ENCODE measurements at places on chromosomes 2 and 18. TPM values are rescaled to one million over a fixed set of nuclear protein-coding genes. Genes with fewer than 3 reads are reported as not detected.

DNA sequence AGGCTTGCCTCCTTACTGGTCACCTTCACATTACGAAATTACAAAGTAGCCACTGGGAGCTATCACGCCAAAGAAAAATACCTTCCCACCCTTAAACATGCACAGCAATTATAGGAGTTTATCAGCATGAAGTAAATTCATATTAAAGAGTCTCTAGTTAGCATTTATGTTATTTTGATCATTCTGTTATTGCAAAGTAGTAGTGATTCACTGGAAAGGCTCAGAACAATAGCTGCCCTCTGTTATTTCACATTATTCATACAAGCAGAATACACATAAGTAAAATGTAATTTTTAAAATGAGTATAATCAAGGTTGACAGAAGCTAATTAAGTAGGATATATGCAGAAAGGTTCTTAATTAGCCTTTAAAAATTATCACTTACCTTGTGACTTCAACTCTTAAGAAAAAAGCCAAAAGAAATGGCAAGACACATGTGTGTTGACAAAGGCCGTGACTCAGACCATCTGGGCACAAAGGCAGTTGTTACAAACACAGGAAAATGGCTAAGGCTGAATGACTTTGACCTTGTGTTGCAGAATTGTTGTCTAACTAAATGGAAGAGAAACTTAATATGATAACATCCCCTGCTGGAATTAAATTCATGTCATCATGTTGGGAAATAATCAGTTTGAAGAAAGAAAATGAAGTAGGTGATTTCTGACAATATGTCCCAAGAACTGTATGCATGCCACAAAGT is 108.3 kb downstream of the ARL6IP6 start:
- DNase-seq = peak; percentile 34

- DNase-seq = peak; percentile 80
These were observed 18.2 kb upstream of the RESP18 start for GRCh38 chr2:219350710-219351221.

DNA sequence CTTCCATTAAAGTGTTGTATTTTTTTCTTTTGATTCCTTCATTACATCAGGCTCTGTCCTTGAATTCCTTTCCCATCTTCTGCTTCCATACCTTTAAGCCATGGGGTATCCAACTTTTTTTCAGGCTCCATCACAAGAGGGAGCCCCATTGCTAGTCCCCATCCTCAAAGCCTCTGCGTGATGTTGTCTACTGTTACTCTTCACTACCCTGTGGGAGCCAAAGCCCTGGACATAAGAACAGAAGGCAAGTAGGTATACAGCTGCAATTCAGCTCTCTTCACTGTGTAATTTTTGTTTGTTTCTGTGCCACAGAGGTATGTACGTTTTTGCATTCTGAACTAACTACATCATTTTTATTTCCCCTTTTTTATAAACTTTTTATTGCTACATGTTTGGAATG is 36.6 kb upstream of the CCNYL1 start:
- DNase-seq = no peak

DNA sequence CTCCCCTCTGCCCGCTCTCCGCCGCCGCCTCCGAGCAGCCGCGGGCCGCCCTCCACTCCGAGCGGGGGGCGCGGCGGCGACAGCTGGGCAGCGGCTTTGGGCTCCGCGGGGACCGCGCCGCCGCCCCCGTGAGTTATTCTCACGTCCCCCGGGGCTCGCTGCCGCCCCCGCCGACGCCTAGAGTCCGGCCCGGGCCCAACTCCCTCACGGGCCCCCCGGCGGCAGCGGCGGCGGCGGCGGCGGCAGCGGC is 645 bp downstream of the MIB1 start:
- no peak for DNase-seq

DNA sequence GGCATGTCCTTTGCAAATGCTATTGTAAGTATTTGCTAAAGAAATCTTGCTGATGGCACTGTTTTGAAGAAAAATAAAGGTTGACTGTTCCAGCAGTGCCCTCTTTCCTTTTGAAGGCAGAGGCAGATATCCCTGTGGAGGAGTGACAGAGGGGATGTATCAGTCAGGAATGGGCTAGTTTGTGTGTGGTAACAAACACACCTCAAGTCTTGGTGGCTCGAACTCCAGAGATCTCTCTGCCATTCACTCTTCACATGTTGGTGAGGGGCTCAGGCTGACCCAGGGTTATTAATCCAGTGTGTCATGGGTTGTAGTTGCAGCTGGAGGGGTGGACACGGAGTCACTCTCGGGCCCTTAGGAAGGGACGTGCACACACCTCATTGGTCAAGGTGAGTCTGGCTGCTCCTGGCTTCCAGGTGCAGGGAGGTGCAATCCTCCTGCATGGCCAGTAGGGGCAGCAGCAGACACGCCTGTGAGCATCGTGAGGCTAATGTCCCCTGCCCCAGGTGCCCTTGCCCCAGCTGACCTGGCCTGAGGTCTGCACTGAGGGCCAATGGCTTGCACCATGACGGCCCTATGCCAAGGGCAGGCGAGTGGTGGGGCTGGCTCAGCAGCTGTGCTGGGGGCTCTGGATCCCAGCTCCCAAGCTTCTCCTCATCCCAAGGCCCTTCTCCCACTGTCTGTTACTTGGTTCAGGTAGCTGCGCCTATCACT is 146.5 kb downstream of the ASB1 start:
- no peak for DNase-seq

DNA sequence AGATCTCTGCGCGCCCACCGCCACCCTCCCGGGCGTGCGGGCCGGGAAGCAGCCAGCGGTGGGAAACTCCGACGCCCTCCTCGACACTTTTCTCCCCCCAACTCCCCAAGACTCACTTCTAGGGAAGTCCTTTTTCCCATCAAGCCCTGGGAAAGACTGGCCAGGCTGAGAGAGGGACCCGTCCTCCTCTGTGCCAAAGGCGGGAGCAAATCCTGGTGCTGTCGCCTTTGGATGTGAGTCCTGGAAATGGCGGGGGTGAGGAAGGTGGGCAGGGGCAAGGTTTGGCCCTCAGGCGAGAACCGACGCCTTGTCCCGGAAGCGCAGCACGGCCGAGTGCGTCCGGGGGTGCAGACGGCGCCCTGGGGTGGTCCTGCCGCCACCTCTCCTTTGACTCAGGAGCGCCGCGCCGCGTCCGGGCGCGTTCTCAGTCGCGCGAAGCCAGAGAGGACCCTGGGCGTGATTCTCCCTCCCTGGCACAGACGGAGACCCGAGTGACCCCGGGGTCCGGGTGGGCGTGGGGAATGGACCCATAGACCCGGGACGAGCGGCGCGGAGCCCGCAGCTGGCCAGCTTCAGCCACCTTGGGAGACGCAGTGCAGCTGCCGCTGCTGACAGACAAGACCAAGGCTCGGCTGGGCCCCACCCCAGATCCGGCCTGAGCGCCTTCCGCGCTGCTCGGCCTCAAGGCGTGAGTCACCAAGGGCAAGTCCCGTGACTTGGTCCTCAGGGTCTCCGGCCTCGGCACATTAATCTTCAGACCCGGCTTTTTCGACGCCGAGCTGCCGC is 3.5 kb upstream of the LBX2 start:
- DNase-seq = peak; percentile 72

DNA sequence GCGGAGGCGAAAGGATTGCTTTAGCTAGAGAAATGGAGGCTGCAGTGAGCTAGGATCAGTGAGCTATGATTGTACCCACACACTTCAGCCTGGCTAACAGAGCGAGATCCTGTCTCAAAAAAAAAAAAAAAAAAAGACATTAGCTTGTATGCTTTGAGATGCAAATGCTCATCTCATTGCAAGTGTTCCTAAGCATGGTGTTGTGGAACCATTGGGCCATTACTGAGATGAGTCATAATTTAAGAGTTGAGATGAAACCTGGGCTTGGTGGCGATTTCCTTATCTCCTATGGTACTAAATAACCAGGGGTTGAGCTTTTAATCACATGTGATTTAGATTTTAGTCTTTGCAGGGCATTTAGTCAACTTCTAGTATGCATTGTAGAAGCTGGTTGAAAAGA is 2.2 kb downstream of the PLEKHA3 start:
- DNase-seq = no peak

- DNase-seq = no peak
These were observed 31.5 kb upstream of the KLHL14 start for GRCh38 chr18:32804134-32804888.

GRCh38 chr18:31102025-31102684 is at the start of gene DSC2:
DSC2 (minus strand) TSS chr18:31102421; CDS start chr18:31101971, 450 bp downstream.
- DNase-seq = no peak

GRCh38 chr18:79640875-79641274 is 38.7 kb upstream of the CTDP1 start:
- DNase-seq = no peak

DNA sequence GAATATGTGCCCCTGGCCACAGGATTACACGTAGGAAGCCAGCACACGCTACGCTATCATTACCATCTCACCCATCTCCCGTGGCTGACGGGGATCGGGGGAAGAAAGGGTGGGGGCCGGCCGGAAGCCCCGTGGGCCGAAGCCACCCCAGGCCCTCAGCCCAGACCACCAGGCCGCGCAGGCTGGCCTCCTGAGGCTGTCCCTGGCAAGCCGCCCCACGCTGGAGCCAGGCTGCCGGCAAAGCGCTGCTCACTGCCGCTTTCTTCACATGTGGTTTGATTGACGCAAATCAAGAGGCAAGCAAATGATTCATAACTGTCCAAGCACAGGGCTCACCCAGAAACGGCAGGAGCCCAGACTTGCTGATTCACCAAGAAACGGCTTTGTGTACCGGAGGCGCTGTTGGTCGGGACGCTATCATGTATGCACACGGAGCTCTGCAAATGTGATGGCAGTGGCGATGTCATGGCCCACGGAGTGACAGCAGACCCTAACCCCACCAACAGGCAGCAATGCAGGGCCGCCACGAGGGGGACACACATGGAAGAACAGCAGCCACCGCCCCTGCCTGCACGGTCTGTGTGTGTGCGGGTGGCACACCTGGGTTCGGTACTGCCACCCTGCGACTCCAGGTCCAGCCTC is 125.7 kb downstream of the HDAC4 start:
- peak; percentile 98 for DNase-seq

- DNase-seq = no peak
These were observed 15.5 kb downstream of the HDLBP start for GRCh38 chr2:241300000-241300399.

- DNase-seq = no peak
These were observed 13.9 kb downstream of the CROCC2 start for GRCh38 chr2:240919786-240920782.

- DNase-seq = no peak
These were observed 15.7 kb downstream of the CREG2 start for GRCh38 chr2:101371636-101372035.

DNA sequence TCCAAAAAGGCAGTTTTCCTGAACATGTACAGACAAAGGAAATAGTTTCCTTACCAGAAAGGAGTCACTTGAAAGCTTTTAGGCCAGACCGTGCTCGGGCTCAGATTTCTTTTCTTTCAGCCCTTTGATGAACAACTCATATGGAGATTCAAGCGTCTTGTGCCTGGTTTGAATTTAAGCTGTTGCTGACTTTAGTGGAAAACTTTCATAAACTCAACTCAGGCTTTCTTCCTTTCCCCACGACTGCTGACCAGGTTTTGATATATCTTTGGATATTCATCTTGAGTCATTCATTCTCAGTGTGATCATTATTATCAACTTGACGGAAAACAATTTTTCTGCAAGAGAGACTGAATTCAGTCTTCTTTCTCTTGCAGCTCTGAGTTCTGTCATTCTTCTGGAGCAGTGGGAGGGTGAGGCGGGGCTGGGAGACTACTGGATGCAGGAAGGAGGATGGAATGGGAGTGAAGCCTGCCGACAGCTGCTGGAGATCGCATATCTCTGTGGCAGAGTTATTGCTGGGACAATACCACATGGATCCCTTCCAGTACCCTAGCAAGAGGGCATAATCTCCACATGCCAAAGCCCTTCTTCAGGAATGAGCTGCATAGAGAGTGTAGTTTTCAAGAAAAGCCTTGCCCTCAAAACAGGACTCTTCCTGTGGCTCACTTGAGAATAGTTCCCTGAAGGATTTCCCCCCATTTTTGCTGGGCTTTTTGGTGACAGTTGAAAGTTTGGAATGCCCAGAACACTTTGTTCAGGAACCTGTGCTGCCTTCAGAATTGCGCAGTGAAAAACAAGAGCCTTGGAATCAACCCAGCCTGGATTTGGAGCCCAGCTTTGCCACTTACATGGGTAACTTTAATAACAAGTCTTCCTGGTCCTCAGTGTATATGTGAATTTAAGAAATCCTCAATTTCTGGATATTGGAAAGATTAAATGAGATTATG is 364.4 kb downstream of the ZNF521 start:
- DNase-seq = no peak

DNA sequence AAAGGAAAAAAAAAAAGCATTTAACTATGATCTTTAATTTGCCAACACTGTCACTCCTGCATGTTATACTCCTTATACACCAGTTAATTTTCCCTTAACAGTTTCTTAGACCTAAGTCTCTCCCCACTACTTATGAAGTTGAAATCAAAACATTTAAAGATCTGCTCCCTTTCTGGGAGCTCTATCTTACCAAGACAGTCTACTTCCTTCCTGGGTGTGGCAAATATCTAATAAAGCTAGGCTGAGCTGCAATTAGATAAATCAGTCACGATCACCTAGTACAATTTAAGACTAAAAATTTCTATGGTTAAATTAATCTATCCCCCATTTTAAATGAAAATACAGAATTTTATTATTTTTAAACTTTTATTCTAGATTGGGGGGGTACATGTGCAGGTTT is 33.4 kb downstream of the PUM2 start:
- no peak for DNase-seq

- no peak for DNase-seq
These were observed 48.8 kb upstream of the ZDBF2 start for GRCh38 chr2:206225435-206226232.

DNA sequence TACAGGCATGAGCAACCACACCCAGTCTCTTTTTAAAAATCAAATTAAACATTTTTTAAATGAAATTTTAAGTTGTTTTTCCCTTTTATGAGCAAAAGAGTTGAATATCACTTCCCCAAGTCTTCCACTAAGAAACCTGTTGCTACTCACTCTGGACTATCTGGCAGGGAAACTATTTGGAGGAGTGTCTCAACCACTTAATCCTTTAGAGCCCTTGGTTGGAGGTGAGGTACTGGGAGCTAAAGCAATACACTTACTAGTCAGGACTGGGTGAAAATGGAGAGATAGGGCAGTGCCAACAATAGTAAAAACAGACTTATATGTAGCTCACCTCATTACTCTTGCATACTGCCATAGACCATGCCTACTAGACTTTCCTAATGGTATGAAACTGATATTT is 135.5 kb downstream of the RND3 start:
- DNase-seq = no peak

GRCh38 chr2:82789851-82790205 is 1669.3 kb downstream of the SUCLG1 start:
- DNase-seq = no peak

APCDD1 gene
- total RNA-seq = not detected

CRYGC gene
- not detected for total RNA-seq

LOXHD1 gene
- total RNA-seq = not detected

C18orf63 gene
- not detected for total RNA-seq

CNGA3 gene
- total RNA-seq = 0.16 TPM

STON1 gene
- total RNA-seq = 1.9 TPM

CYTIP gene
- not detected for total RNA-seq
